ENCODE measurements at places on chromosomes 1 and 21.

- no peak for DNase-seq
Measured at GRCh38 chr1:42822800-42823392, 5.7 kb upstream of the SVBP start.

DNA sequence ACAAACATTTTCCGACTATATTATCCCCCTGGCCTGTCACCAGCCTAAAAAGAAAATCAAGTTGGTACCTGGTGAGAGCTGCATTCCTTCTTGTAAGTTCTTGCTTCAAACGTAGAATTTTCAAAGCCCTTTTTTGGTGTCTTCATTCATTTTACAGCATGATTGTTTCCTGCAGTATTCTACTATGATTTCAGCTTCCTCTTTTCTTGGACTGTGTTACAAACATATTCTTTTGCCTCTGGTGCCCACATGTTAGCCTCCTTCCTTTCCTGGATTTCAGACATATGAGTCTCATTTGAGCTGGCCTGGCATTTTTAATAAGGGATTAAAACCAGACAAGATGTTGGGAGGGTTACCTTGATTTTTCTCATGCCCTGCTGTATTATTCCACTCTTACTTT, 142.5 kb downstream of the PIGK start:
- DNase-seq, result no peak

DNA sequence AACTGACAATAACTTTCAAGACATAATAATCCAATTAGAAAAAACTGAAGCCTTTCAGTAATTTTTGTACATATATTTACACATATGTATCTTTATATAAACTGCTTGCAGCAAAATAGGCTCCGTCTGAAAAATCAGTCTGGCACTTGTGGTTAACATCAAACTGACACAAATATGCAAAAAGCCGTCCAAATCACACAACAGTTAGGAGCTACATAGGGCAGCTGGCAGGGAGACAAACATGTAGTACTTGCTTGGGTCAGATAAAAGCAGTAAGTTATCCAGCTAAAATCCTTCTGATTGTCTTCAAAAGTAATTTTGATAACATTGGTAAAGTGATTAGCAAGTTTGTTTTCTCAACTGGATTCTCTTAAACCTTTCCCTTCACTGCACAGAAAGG, 14.7 kb upstream of the GUCA2A start:
- no peak for DNase-seq

GRCh38 chr1:151457911-151458801, 1.1 kb downstream of the POGZ start:
- peak; percentile 24 for DNase-seq

DNA sequence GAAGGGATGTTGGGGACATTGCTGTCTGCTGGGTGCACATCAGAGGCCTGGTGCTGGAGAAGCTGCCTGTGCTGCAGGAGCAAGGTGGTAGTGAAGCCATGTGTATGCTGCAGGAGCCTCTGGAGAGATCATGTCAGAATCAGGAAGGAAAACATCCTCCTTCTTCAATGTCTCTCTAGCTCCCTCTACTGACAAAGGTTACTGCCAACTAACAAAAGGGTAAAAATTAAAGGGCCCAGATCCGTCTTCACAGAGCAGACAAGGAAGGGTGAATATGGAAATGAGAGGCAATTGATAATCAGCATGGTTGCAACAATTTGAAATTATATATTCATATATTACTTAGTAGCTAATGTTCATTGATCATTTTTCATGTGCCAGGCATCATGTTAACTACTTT, 32.2 kb downstream of the FAM177B start:
- no peak for DNase-seq

DNA sequence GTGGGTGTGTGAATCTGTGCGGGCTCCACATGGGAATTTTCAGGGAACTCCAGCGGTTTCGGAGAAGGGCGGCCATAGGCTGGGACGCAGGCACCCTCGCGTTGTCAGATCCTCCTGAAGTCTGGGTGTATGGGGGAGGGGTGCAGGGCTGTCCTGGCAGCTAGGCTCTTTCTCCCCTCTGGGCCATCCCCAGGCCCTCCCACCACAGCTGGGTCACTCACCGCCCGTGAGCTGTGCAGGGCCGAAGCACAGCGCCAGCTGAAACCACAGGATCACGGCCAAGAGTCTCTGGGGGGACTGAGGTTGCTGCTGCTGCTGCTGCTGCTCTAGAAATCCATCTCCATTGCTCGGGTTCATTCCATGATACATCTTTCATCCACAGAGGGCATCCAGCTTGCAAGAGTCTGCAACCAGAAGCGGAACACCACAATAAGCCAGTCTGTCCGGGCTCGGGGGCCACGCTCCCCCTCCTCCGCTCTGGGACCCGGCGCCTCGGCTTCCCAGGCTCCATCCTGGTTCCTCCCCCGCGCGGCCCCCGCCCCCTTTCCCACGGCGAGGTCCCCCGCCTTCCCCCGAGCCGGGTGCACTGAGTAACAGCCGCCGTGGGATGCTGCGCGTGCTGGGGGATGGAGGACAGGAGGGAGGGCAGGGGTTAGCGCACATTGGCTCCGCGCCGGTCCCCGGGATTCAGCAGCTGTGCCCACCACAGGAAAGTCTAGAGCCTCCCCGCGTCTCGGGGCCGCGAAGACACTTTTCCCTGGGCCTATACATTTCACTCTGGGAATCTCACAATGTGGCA, 720 bp downstream of the SUSD4 start:
- DNase-seq, result no peak

- no peak for DNase-seq
Measured at GRCh38 chr1:85313888-85314696, 37.7 kb upstream of the BCL10 start.

DNA sequence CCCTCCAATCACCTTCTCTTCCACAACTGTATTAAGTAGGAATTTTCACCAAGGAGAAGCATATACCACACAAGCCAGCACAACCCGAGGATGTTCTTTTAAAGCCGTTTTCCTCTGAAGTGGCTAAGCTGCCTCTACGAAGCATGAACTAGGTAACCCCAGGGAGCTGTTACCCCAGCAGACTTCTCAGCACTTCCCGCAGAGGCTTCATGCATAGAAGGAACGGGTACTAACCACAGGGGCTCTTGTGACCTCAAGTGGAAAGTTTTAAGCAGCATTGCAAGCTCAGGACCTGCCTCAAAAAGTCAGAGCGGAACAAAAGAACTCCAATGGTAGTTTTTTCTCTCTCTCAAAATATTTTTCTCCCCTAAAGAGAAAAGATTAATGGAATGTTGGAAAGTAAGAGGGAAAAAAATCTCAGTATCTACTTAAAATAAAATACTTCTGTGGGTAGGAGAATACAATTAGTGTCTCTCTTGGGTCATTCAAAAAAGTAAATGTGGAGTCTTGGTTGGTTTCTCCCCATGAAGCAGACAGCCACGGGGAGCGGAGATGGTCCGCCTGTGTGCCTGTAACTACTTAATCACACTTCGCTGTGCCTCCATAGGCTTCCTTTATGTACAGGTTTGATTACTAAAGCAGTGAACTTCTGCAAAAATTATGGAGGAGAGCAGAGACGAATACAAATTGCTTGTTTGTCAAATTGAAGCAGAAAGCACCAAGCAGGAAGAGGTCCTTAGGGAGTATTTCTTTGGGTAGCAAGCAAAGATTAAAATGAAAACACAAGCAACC, 40.9 kb downstream of the STX6 start:
- no peak for DNase-seq

- DNase-seq, result no peak
Measured at GRCh38 chr1:34371829-34372532, 195.3 kb downstream of the C1orf94 start.

DNA sequence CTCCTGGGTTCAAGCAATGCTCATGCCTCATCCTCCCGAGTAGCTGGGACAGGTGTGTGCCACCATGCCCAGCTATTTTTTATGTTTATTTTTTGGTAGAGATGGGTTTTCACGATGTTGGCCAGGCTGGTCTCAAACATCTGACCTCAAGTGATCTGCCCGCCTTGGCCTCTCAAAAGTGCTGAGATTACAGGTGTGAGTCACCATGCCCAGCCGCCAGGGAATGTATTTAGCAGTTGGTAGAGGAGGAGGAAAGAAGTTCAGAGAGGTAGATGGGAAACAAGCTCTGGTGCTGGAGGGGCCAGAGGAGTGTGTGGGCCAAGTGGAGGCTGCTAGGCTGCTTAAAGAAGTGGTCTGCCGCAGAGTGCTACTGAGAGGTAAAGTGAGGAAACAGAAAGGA, 6.0 kb downstream of the DOP1B start:
- DNase-seq, result no peak

DNA sequence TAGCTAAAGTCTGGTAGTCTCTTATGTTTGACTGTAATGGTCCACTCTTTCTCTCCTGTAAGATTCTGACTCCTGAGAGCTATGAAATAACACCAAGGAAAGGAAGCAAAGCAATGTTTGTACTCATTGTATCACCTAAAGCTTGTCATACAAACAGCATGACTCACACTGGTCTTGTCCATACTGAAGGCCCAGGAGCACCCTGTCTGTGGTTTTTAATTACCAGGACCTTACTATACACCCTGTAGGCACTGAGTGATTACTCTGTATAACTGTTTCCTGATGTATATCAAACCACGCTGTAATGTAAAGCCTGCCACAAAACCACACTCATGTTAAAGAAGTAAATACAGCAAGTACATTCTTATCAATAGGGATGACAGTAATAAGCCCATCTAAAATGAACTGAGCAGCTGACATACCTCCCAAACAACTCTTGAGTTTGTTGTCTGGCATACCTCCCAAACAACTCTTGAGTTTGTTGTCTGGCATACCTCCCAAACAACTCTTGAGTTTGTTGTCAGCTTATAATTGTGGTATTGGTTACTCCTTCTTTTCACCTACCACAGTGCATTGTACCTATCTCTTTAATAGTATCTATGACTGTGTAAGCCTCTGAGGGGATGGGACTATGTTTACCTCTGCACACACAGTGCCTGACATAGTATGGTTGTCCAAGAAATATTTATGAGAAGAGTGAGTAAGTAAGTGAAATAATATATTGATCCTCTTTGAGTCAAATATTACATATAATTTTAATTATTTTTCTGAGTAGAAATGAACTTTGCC, 11.6 kb upstream of the TNFSF18 start:
- no peak for DNase-seq

- DNase-seq, result no peak
Measured at GRCh38 chr1:8854240-8854639, 24.2 kb downstream of the ENO1 start.

GRCh38 chr1:61084491-61085031, 2.2 kb downstream of the NFIA start:
- no peak for DNase-seq

DNA sequence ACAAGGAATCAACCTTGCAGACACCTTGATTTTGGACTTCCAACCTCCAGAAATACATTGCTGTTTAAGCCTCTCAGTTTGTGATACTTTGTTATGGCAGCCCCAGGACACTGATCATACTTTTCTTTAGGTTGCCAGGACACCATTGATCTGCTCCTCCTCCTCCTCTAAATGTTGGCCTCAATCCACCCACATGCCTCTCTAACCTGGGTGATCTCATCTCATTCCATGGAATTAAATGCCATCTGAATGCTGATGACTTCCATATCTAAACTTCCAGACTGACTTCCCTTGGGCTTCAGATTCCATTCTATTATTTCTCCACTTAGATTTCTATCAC, 7.4 kb upstream of the PPP1R15B start:
- no peak for DNase-seq

DNA sequence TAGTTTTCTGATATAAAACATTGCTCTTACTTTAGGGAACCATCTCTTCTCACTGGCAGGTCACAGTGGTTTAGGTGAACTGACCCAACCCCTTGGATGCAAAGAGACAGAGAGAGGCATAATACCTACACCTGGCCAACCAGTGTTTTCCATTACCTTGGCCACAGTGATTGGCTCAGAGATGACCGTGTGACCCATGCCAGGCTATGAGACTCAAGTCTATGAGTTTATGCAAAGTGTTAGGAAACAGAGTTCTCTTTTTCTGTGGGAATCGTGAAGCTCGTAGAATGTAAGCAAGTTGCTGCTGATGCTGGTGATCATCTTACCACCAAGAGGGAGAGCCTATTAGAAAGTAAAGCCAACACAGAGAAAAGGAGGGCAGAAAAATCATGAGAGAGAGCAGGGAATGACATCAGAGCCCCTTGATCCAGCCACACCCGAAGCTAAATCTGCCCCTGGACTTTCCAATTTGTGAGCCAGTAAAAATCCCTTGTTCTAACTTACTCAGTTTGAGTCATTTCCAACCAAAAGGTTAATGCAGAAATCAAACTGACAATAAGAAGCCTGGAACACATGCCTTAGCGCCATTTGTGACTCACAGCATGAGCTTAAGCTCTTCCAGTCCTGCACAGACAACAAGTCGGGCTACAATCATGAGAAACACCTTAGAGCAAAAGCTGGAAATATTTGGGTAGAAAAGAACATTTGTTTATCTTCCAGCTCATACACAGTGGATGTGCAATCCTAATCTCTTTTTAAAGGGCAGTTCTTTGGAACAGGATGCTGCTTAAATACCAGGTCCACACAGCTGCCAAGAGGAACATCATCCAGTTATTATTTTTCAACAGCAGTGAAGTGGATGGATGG, 81.3 kb upstream of the KAZN start:
- DNase-seq, result no peak

DNA sequence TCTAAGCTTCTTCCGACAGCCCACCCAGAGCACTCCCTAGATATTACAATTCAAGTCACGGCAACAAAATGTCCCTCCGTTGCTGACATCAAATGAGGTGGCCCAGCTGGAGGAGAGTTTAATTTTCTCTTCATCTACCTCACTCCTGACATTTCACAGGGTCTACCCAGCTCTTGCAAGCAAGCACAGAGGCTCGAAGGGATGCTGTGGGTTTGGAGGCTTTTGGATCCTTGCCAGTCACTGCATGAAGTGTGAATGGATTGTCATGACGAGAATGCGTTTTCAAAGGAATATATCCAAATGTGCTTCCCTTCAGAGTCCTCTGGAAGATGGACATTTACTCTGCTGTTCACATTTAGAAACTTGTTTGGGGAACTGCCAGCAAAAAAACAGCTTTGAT, 33.5 kb downstream of the CAPN8 start:
- no peak for DNase-seq

DNA sequence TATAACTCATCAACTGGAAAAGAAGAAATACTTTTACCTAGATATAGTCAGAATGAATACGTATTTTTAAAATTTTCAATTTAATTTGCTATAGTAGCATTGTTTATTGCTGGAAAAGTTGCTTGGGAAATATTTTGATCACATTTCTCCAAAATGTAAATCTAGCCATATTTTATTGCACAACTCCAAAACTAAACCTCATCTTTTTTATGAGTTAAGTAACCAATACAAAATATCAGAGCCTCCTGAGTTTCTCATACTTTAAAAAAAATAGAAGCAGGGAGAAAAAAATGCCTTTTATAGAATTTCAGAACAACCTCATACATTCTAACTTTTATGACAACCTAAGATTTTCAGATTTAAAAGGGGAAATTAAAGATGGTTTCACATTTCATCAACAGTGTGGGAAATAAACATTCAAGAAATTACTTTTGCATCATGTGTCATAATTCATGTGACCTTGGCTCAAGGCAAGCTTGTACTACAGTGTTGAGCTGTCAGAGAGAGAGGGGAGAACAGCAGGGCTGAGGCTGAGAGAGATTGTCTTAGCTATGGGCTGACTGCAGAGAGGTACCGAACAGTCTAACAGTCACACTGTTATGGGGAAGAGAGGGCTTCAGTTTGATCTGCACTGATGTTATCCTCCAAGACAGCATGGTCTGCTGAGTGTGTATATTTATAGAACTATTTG, 519.0 kb downstream of the LTN1 start:
- DNase-seq, result no peak

GRCh38 chr1:10340930-10341590, 57.8 kb upstream of the PGD start:
- DNase-seq, result no peak
